Choroid plexus epithelial cell (primary cell): ENCODE measurements at places on chromosomes 7 and 10.
A peak's percentile ranks its signal among the peaks of the same experiment; 100 is the strongest.

GRCh38 chr10:2873769-2874168 is 193.6 kb upstream of the PFKP start:
- DNase-seq: no peak

- DNase-seq: peak; percentile 4
Observed at GRCh38 chr7:9307131-9307530, 873.7 kb downstream of the NXPH1 start.

DNA sequence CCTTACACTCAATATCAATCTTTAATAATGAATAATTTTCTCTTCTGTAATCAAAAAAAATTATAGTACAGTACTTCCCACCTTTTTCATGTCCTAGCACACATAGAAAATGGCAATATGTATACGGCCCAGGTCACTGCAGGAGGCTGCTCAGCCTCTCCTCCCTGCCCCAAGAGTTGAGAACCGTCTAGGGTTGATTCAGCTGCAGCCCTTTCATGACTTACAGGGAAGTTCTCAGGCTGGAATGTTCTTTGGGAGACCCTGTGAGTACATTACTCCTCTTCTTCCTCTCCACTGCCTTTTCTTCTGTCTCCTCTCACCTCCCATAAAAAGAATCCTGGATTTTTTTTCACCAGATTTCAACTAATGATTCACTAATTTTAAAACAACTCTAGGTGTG is 180.0 kb downstream of the HDAC9 start:
- no peak for DNase-seq

GRCh38 chr10:58648131-58648530 is 135.5 kb downstream of the BICC1 start:
- peak; percentile 50 for DNase-seq

- DNase-seq: peak; percentile 79
Observed at GRCh38 chr10:10642751-10643150, 374.9 kb upstream of the CELF2 start.
